ENCODE measurements at places on chromosomes 2 and 18.

GRCh38 chr2:187655001-187655400 is 100.8 kb upstream of the TFPI start:
- no peak for DNase-seq

DNA sequence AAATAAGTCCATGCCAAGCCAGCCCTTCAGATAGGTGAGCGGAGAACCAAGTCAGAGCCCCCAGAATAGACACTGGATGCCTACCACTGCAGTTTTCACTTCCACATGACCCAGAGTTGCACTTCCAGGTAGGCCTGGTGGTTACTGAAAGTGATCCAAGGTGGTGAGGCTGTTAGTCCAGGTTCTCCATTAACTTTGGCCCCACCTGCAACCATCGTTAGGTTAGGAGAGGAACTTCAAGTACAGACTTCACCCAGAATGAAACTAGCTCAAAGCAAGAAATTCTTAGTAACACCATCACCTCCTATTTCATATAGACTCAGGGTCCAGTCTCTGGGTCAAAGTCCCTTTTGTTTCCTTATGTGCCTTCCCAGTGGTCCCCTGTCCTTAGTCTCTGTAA is 293.1 kb upstream of the ID2 start:
- DNase-seq, result no peak

DNA sequence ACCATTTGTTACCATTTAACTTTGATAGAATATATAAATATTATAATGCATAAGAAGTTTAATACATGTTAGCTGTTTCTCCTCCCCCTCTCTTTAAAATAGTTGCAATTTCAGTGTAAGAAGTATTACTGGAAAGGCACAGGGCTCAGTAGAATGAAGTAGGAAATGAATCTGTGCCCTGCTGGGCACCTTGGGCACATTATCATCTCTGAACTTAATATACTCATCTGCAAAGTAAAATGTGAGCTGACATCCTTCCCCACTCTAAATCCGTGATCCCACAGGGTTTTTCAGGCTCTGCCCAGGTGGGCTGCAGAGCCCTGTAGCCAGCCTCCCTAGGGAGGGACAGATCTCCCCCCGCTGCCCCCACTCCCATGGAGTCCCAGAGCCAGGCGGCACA is 56.8 kb downstream of the DPP4 start:
- DNase-seq, result no peak

DNA sequence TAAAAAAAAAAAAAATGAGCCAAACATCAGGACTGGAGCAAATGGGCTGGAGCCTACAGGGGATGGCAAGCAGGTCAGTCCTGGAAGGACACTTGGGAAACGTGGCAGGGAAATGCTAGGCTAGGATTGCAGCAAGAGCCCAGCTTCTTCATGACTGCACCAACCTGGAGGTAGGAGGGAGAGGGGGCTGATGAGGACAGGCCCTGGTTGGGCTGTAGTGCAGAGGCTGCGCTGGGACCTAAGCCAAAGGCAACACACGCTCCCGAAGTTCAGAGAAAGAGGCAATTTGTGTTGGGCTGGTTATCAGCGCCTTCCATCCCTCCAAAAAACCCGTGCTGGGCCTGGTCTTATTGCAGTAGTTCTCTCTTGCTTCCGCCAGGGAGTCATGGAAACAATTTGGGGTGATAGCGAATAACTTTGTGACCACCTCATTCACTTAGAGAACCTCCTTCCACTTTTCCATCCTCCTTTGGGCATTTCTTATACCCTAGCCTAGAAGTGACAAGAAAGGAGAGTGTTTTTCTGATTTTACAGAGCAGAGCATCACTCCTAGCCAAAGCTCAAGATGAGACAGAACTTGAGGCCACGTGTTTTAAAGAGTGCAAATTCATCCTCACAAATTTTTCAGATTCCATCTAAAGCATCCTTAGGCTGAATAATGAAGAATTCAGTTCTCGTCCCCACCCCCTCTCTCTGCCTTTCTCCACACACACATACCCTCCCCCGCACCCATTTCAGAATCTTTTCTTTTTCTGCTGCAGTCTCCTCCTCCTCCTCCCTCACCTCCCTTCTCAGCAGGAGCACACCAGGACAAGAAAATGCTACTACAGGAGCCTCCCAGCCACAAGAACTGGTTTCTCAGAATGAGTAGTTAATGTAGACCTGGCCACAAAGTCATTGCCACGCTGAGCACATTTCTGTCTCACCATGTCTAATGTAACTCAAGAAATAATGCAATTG is 82.5 kb upstream of the STPG4 start:
- no peak for DNase-seq

DNA sequence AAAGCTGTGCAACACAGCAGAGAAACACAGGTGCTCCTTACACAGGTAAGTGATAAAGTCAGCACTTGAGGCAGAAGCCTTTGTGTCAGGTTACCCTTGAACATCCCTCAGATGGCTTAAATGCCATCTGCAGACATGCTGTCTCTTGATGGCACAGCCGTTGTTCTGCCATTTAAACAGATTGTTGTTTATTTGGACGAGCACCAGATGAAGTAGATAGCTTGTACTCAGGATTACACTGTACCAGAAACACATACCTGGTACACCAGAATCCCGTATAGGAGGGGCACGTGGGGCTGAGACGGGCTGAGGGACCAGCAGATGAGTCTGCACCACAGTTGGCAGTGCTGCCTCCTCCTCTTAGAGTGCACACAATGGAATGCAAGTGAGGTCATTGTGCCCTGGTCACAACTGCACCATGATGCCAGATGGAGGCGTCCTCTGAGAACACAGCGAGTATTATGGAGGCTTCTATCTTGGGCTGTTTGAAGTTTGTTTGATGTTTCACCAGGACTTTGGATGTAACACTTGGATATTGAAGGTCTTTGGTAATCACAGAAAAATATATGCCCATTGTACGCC is 143.0 kb downstream of the TANC1 start:
- DNase-seq, result no peak

DNA sequence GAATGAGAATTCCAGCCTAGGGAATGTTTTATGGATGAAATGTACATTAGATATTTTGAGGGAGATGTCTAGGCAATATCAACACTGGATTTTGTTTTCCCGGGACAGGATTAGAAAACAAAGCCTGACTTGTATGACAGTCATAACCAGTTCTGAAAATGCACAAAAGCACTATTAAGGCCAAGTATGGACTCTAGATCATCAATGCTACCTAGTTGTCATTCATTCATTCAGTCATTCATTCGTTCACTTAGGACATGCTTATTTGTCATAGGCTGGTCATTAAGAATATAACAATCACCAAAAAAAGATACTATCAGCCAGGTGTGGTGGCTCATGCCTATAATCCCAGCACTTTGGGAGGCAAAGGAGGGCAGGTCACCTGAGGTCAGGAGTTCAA is 511.2 kb downstream of the CMPK2 start:
- DNase-seq, result no peak

- DNase-seq, result no peak
Observed at GRCh38 chr18:40013001-40013609, 1941.9 kb upstream of the PIK3C3 start.

DNA sequence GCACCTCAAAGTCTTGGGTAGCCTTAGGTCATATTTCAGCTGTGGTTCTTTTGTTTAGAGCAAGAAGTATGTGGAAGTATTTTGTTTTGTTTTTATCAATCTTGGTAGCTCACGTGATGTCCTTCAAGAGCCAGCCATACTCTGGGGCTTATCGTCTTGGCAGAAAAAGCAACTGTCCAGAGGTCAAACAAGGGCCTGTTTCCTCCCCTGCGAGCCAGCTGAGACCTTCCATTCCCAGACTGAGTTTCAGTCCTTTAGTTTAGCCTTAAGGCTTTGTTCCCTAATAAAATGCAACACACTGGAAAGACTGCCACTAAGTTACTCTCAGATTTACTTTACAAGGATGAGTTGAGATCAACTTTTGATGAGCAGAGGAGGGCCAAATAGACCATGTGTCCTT is 63.5 kb downstream of the TXNL1 start:
- peak; percentile 48 for DNase-seq

Measured in right lung (tissue), 10 donors.